ENCODE measurements at places on chromosomes 5 and 9.

DNA sequence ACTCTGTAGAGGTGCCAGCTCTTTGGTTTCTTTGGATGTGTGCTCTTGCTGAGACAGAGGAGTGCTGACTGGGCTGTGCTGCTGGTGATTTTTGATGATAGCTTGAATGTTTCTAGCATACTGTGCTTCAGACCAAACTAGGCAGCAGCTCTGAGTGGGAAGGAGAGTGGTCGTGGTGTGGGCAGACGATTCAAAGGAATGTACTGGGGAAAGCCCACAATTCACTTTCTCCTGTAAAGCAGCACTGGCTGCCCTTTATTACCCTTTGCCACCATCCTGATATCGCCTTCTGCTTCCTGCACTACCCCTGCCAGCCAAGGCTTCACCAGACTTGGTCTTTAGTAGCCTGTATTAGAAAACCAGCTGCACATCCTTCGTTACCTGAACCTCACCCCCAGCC, 45.3 kb downstream of the PRRC2B start:
- H3K27ac ChIP-seq = no peak overlapping the region
- H3K36me3 ChIP-seq = peaks cover 30% of the 10 kb centered on the region
- no peak overlapping the region for H3K4me3 ChIP-seq
- DNase-seq = no peak

DNA sequence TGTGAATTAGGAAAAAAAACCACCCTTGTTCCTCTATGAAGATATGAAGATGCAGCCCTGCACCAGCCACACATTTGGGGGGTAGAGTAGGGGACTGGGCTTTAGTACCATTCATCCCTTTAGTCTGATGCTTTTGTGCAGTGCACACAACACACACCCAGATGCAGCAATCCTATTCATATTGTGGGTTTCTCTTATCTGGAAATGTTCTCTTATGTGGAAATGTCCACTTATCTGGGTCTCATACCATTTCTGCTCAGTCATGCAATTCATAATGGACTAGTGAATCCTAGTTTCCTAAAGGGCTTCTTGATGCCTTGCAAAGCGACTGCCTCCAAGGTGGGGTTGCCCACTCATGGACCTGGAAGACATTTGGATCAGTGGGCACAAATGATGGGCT, 47.8 kb downstream of the C9orf152 start:
- DNase-seq = no peak
- H3K36me3 ChIP-seq = peaks cover 19% of the 10 kb centered on the region
- peaks cover 28% of the 10 kb centered on the region for H3K4me1 ChIP-seq
- H3K27me3 ChIP-seq = no peaks in the 10 kb centered on the region
- H3K4me3 ChIP-seq = no peak overlapping the region

GRCh38 chr5:58974083-58974482, 391.2 kb downstream of the RAB3C start:
- H3K27ac ChIP-seq = no peak overlapping the region
- peaks cover 37% of the 10 kb centered on the region for H3K36me3 ChIP-seq
- H3K27me3 ChIP-seq = no peaks in the 10 kb centered on the region
- no peaks in the 10 kb centered on the region for H3K4me1 ChIP-seq

GRCh38 chr5:159017786-159018185, 81.9 kb downstream of the EBF1 start:
- H3K27ac ChIP-seq = no peak overlapping the region
- no peak for DNase-seq
- no peaks in the 10 kb centered on the region for H3K36me3 ChIP-seq
- H3K4me3 ChIP-seq = no peak overlapping the region
- peaks cover 38% of the 10 kb centered on the region for H3K4me1 ChIP-seq

DNA sequence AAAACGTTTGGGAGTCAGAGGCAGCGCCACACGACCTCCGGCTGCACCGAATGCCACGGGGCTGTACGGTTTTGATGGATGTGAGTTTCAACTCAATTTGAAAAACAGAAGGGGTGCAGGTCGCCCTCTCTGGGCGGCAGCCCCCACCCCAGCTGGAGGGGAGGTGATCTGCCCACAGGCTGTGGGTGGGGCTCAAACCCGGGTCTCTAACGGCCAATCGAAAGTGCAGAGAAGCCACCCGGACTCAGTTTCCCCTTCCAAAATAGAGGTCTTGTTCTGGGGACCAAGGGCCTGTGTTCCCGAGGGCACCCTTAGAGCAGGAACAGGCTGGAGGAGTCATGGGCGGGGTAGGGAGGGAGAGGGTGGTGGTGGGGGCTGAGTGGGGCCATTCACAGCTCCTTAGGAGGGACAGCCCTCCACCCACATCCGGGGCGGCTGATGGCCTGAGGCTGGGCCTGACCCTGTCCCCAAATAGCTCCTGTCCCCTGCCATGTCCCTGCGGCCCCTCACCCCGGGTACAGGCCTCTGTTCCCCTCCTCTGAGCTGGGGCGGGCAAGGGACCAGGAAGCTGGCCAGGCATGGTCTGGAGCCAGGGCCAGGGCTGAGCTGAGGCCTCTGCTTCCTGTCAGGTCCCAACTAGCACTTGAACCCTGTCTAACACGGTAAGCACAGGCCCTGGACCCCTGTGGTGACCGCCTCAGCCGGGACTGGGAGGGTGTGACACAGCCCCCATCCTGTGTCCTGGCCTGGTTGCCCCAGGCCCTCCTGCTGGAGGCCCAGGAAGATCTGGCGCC, 22.6 kb upstream of the NOTCH1 start:
- peak overlapping the region; percentile 50 for H3K27ac ChIP-seq
- H3K36me3 ChIP-seq = no peaks in the 10 kb centered on the region
- no peaks in the 10 kb centered on the region for H3K27me3 ChIP-seq
- DNase-seq = no peak

DNA sequence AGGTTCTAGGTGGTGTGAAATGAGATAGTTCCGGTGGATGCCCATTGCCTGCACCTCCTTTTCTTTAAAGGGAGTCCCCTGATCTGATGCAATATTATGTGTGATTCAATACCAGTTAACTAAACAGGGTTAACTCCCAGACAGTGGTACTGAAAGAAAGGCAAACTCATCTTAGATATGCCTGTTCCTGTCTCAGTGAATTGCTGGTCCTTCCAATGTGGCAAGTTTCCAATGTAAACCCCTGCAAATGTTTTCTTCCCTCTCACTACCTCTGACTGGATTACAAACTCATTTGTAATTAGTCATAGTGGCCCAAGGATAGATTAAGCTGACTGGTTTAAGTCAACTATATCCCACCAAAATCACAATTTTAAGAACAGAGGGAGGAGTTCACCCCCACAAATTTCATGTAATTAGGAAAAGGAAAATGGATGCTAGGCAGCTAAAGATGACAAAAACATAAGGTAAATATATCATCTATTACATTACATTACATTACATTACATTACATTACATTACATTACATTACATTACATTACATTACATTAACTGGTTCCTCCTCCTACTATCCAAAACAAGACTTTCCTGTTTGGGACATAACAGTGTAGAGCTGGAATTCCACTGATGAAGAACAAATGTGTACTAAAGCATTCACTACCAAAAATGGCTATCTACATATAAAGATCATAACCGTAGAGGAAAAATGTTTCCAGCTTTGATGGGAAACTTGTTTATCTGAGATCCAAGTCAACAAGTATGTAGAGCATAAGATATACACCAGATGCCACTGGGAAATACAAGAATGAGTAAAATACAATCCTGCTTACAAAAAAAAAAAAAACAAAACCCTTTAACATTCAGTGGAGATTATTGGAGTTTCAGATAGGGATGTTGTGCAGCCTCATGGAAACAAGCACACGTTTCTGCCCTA, 121.5 kb upstream of the SNX2 start:
- no peaks in the 10 kb centered on the region for H3K36me3 ChIP-seq
- no peaks in the 10 kb centered on the region for H3K27me3 ChIP-seq
- peak overlapping the region; percentile 72 for H3K27ac ChIP-seq
- no peak for DNase-seq
- H3K4me3 ChIP-seq = peak overlapping the region; percentile 23

DNA sequence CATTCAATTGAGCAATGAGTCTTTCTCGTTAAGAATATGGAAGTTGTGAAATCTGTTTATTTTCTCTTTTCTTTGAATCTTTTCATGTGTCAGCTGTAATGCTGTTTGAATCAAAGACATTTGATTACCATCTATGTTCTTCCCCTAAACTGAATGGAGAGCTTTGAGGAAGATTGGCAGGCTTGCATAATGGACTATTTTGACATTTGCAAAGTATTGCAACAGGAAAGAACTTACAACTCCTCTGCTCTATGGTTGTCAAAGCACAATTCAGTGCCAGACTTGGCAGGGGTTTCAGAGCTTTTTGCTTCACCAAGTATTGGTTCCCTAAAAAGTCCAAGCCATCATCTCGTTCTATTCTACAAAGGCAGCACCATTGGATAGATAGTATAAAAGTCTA, 549.0 kb upstream of the NUDT12 start:
- H3K36me3 ChIP-seq = no peaks in the 10 kb centered on the region
- no peaks in the 10 kb centered on the region for H3K4me1 ChIP-seq
- no peak overlapping the region for H3K4me3 ChIP-seq
- no peaks in the 10 kb centered on the region for H3K27me3 ChIP-seq
- H3K27ac ChIP-seq = no peak overlapping the region
- no peak for DNase-seq

DNA sequence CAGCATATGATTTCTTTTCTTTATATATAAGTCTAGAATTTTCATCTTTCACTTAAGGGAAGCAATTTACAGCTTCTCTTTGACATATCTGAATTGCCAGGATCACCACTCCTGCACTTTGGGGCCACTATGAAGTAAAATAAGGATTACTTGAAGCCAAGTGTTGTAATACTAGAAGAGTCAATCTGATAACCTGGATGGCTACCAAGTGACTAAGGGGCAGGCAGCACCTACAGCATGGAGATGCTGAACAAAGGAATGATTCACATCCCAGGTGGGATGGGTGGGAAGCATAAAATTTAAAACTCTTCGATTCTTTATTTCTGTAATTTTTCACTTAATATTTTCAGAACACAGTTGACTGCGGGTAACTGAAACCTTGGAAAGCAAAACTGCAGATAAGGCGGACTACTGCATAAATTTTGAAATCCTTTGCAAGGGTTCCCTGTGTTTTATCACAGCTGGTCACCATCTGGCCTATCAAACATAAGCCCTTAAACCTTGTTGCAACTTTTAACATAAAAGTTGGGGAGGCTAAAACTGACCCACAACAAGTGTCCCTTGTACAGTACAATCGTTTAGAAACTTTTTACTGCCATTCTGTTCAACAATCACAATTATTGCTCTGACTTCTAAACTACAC, 31.2 kb downstream of the NR3C1 start:
- H3K4me1 ChIP-seq = peaks cover 20% of the 10 kb centered on the region
- no peak overlapping the region for H3K27ac ChIP-seq
- H3K4me3 ChIP-seq = no peak overlapping the region
- no peaks in the 10 kb centered on the region for H3K27me3 ChIP-seq
- DNase-seq = no peak

DNA sequence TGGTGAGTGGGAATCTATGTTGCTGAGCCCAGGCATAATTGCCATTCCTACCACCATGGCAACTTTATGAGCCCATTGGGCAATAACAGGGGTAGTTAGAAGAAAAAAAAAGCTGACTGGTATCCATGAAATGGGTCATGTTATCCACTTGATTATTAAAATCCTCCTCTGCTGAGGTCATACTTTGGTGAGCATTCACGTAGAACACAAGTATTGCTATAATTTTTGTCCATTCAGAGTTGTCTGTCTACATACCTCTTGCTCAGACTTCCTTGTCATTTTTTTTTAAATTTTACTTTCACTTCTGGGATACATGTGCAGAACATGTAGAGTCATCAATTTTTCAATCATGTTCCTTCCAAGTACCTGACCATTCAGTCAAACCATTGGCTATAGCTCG, 780.8 kb upstream of the ARRDC3 start:
- DNase-seq = no peak
- no peak overlapping the region for H3K27ac ChIP-seq
- H3K4me3 ChIP-seq = no peak overlapping the region
- H3K4me1 ChIP-seq = no peaks in the 10 kb centered on the region
- H3K36me3 ChIP-seq = no peaks in the 10 kb centered on the region

- peaks cover 9% of the 10 kb centered on the region for H3K4me1 ChIP-seq
- no peak overlapping the region for H3K27ac ChIP-seq
- no peak for DNase-seq
- no peaks in the 10 kb centered on the region for H3K27me3 ChIP-seq
Measured at GRCh38 chr9:127319366-127320114, 55.0 kb downstream of the GARNL3 start.

- peaks cover 6% of the 10 kb centered on the region for H3K4me1 ChIP-seq
- H3K27me3 ChIP-seq = peaks cover 2% of the 10 kb centered on the region
- no peak overlapping the region for H3K27ac ChIP-seq
- no peak overlapping the region for H3K4me3 ChIP-seq
Measured at GRCh38 chr9:136648751-136649150, 14.0 kb upstream of the EGFL7 start.

DNA sequence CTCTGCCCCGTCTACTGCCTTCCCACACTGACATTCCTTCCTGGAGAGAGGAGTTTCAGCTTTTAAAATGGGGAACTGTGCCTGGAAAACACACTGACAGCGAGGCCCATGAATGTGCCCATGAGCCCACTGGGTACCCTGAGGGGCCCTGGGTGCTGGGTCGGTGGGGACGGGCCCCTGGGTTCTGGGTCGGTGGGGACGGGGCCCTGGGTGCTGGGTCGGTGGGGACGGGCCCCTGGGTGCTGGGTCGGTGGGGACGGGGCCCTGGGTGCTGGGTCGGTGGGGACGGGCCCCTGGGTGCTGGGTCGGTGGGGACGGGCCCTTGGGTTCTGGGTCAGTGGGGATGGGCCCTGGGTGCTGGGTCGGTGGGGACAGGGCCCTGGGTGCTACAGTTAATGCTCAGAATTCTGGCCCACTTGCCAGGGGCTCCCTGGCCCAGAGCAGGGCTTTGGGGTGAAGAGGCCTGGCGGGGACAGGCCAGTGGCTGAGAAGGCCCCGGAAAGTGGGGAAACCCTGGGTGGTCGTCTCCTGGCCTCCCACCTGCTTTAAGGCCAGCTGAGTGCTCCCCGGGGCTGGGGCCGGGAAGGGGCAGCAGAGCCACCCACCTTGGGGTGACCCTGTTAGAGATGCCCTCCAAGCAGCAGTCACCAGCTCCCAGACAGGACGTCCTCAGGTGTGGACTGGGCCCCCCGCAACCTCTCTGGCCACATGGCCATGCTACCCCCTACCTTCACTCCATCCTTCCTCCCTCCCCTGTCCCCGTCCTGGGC, 2.5 kb downstream of the GPSM1 start:
- DNase-seq = no peak
- peaks cover 9% of the 10 kb centered on the region for H3K4me1 ChIP-seq
- no peaks in the 10 kb centered on the region for H3K27me3 ChIP-seq

- H3K27ac ChIP-seq = peak overlapping the region; percentile 13
- H3K36me3 ChIP-seq = peaks cover 4% of the 10 kb centered on the region
- H3K4me1 ChIP-seq = peaks cover 3% of the 10 kb centered on the region
- peaks cover 15% of the 10 kb centered on the region for H3K27me3 ChIP-seq
- H3K4me3 ChIP-seq = no peak overlapping the region
Measured at GRCh38 chr9:35001803-35002502, 12.4 kb downstream of the DNAJB5 start.

- H3K4me3 ChIP-seq = peak overlapping the region; percentile 62
- peaks cover 12% of the 10 kb centered on the region for H3K4me1 ChIP-seq
- DNase-seq = no peak
- H3K36me3 ChIP-seq = peaks cover 14% of the 10 kb centered on the region
- peak overlapping the region; percentile 85 for H3K27ac ChIP-seq
Measured at GRCh38 chr9:127417131-127418036, 6.8 kb upstream of the ZNF79 start.

All from type B pancreatic cell (in vitro differentiated cells).